ENCODE measurements at places on chromosomes 6 and 20.

DNA sequence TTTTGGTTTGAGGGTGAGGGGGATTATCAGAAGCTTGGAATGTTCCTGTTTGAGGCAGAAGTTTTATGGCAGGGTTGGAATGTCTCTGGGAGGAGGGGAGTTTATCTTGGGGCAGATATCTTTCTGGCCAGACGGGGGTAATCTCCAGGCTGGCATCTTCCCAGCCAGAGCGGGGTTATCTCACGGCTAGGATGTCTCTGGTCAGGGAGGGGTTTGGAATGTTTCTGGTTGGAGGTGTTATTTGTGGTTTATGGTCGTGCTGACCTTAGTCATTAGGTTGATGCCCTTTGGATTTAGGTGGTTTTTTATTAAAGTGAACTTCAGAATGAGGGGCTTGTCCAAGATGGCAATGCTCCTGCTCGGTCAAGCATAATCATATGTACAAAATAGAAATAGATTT, 14.8 kb downstream of the PGK2 start:
- no peak for DNase-seq

GRCh38 chr6:148521158-148521557, 178.5 kb downstream of the SASH1 start:
- DNase-seq = no peak

DNA sequence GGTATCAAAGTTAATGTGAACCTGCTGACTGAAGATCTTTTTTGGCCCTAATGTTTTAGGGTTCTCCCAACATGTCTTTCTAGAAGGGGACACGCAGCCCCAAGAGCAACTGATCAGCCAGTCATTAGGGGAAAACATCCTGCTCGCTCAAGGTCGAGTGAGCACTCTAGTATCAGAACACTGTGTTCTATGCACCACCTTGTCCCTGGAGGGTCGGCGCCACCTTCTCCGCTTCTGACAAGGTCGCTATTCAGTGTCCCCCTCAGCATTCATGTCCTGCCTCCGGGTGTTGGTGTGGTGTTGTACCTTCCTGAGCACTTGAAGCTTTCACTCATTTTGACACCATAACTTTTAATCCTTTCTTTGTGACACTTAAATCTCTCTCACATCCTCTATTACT, 331.2 kb upstream of the KCNQ5 start:
- DNase-seq = no peak

DNA sequence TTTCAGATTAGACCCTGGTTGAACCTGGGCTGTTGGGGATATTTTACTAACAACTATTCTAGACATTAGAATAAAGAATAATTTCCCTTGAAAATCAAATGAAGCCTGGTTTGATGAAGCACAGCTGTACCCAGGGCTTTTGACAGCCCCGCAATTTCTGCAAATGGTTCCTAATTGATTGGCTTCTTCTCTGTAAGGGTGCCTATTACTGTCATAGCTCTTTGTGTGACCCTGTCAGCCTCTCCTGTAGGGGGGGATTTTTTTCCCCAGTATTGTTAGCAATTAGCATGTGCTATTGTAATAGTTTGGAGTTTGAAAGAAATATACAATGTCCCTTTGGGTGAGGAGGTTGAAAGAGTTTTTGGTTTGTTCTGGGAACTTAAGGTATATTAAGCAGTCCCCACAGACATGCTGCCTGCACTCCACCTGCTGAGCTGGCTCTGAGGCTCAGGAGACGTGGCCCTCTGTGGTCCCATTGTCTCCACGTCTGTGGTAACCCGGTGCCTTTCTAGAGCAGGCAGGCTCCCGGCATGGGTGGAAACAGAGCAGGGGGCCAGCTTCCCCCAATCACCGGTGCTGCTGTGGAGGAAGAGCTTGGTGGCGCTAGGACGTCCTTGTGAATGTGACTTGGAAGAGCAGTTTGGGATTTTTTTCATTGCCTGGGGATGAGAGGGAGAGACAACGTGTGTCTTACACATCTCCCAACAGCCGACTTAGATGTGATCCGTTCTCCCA, 47.3 kb upstream of the CLDN20 start:
- DNase-seq = no peak

- DNase-seq = no peak
Observed at GRCh38 chr6:3836566-3836965, 12.6 kb upstream of the FAM50B start.

DNA sequence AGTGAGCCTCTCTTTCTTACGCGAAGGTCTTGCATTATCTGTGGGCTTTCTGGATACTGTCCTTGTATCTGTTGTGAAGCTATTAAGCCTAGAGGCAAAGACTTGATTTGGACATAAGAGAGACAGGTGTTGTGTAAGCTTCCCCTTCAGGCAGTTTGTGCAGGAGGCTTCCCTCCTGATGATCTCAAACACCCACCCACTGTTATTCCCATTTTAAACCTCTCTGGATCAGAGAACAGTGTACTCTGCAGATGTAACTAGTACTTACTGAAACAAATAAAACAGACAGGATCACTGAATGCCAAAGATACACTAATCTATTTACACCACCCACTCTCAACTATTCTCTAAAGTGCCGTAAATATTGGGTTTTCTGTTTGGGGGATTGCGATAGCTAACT, 113.8 kb upstream of the RAB32 start:
- no peak for DNase-seq

GRCh38 chr6:54758340-54758739, 88.2 kb upstream of the FAM83B start:
- DNase-seq = no peak

GRCh38 chr6:96909811-96910210, 12.1 kb upstream of the NDUFAF4 start:
- DNase-seq = no peak

- no peak for DNase-seq
Observed at GRCh38 chr20:57698116-57698866, 11.5 kb downstream of the PMEPA1 start.

DNA sequence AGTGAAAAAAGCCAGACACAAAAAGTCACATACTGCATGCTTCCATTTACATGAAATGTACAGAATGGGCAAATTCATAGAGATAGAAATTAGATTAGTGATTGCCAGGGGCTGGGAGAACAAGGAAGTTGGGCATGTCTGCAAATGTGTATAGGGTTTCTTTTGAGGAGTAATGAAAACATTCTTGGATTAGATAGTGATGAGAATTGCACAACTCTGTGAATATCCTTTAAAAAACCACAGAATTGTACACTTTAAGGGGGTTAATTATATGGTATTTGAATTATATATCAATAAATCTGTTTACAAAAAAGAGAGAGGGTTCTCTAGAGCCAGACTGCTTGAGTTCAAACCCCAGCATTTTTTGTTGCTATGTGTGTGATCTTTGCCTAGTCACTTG, 188.1 kb downstream of the CDC5L start:
- no peak for DNase-seq

- no peak for DNase-seq
Observed at GRCh38 chr6:23245572-23245971, 676.2 kb downstream of the HDGFL1 start.
